Stimulated activated CD8-positive, alpha-beta memory T cell treated with anti-CD3 and anti-CD28 coated beads, Interleukin-4, amount 100 ng/mL, for 24 hours (primary cell): ENCODE measurements at places on chromosomes 1 and 21.

DNA sequence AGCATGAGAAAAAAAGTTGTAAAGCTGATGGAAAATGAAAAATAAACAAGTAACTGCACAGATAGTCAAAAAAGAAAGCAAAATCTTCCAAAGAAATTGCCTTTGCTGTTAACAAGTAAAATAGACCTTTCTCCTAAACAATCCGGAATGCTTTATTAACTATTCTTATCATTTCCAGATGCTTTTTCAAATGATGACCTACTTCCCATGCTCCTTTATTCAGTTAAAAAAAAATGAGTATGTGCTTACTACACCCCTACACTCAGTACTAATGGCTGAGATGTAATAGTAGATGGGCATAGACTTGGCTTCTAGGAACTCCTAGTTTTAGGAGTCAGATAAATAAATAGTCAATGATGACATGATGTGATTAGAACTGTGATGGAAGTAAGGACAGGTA lies 108.5 kb downstream of the NIBAN1 start:
- DNase-seq, result no peak

GRCh38 chr1:196090226-196090625 lies 518.0 kb downstream of the KCNT2 start:
- no peak for DNase-seq

DNA sequence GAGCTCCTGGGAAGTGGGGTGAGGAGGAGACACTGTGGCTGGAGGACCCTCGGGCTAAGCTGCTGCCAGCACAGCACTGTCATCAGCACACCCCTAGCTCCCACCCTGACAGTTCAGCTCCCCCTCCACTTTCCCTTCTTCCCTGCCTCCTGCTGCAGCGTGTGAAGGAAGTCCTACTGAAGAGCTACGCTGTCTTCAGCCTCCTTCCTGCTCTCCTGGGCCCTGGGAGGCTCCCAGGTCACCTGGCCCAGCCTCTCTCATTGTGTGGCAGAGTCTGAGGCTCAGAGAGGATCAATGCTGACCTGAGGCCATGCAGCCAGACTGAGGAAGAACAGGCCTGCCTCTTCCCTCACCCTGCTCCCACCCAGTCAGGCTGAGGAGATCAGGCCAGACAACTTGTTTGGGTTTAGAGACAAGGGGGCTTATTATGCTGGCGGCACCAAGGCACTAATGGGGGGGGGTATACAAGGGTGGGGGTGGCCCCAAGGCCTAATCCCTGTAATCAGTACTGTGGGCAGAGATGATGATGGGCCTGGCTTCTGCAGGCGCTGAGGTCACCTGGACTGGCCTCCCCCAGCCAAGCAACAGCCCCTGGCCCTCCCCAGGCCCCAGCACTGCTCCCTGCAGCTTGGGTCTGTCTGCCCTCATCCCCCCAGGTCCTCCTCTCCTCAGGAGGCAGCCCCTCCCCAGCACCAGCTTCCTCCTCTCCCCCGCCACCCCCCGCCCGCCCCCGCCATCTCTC lies 9.1 kb downstream of the NES start:
- no peak for DNase-seq

- DNase-seq, result no peak
These were observed 659 bp downstream of the FAF1 start for GRCh38 chr1:50959303-50959912.

- DNase-seq, result no peak
These were observed 147.8 kb downstream of the OMA1 start for GRCh38 chr1:58398714-58399113.

GRCh38 chr1:206534552-206534951 lies 27.2 kb downstream of the RASSF5 start:
- no peak for DNase-seq

DNA sequence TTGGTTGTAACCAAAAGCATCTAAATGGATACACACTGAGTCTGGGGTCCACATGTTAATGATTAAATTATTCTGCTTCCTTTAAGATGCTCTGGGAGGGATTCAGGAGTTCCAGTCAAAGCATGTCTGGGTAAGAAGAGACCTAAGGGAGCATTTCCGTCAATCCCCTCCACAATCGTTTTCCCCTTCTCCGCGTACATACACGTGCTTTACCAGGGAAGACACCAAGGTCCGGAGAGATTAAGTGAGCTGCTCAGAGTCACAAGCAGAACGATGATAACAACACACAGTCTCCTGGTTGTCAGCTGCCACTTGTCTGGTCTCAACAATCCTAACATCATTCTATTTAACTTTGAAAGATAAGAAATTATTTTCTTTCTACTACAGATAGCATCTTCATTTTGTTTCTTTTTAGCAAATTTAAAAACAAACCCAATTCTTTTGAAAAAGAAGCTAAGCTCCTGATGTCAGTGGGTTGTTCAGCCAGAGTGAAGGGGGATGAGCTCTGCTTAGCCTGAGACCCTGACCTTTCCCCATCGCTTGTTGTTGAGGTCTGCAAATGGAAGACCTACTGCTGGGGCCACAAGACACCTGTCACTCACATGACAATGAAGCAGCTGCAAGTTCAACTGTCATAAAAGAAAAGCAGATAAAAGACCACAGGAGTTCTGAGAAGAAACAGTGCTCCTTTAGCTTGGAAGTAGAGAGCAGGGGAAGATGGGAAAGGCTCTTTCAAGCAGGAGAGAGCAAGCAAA lies 4.5 kb downstream of the PAFAH2 start:
- no peak for DNase-seq
